Activated CD4-positive, alpha-beta T cell treated with anti-CD3 and anti-CD28 coated beads, Interleukin-2, amount 50 U/mL, for 16 hours (primary cell): ENCODE measurements at places on chromosomes 5 and 9.

DNA sequence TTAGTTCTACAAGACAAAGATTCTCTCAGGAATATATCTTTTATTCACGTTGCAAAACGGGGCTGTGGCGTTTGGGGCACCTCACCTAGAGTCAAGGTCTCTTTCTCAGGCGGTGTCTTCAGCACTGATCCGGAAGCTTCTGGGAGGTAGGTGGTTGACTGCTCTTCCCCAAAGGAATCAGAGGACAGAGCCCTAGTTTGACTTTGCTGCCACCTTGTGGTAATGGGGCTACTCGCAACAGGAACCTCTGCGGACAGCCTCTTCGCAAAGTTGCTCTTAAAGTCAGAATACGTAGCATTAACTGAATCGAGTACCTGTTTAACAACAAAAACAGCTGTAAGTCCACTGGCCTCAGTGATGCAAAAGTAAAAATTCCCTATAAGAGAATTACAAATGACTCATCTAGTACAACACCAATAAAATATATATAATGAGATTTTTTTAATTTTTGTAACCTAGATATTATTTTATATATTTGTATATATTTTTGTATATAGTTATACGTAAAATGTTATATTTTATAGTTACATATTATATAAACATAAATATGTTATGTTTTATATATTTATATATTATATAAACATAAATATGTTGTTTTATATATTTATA lies 13.3 kb upstream of the GPX8 start:
- peak; percentile 90 for DNase-seq

DNA sequence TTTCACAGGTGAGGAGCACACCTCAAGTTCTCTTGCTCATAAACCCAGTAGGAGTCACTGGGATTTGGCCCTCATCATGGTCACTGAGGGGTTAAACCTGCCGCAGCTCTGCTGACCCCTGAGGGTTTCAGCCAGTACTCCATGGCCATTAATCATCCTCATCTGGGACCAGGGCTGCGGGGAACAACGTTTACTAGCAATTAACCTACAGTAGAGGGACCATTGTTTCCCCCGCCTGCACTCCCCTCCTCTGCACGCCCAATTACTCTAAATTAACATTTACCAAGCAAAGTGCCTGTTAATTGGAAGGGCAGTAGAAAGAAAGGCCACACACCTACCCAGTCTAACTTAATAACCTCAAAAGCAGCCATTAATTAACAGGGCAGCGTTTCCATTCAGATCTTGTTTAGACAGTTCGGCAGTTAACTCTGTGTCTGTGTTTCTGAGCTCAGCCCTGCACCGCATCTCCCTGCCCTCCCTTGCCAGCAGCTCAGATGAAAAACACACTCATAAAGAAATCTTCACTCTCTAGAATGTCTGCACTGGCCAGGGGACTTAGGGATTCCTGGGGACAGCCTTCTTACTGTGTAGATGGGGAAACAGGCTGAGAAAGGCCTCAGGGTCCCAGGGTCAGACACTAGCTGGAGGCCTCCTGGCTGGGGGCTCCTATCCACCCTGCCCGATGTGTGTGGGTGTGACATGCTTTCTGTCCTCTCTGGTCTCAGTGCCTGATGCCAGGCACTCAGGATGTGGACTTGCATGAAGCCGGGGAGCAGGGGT lies 51.6 kb downstream of the ALG2 start:
- DNase-seq = no peak

- DNase-seq = no peak
These were observed 396.9 kb downstream of the AGTPBP1 start for GRCh38 chr9:85344901-85345300.

GRCh38 chr5:103014983-103015382 lies 105.0 kb downstream of the GIN1 start:
- no peak for DNase-seq
